ENCODE measurements at places on chromosomes 5 and 9.

DNA sequence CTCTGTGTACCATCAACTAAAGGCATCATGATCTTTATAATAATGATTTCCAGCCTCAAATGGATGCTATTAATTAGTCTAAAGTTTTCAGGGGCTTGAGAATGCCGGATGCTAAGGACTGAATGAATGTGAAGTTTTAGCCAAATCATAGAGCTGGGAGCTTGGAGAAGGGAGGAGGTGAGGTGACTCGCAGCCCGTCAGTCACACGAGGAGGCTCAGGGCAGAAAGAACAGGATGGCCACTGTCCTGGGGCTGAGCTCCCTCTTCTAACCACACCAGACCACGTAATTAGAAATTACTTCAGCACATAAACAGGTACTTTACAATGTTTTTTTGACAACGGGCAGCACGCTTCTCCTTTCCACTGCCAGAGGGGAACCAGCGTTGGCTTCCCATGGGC, 222.6 kb downstream of the NPR3 start:
- DNase-seq: no peak

DNA sequence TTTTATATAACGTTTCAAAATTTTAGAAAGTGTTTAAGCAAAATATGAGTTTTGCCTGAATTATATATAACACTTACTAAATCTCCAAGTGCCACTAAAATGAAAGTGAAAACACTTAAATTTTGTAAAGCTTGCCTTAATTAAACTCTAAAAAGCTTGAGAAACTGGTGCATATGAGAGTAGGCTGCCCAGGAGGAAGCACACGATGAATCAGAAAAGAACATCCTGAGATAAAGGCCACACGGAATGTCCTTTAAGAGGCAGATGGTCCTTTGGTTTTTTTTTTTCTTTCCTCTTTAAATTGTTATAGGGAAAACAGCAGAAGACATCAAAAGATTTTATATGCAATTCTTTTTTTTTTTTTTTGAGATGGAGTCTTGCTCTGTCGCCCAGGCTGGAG, 60.3 kb downstream of the HABP4 start:
- no peak for DNase-seq

GRCh38 chr5:81297531-81297930, 3.9 kb upstream of the ZCCHC9 start:
- DNase-seq: no peak

GRCh38 chr9:107667231-107668070, 177.9 kb upstream of the KLF4 start:
- no peak for DNase-seq

GRCh38 chr9:14097215-14097614, 216.7 kb downstream of the NFIB start:
- DNase-seq: no peak

GRCh38 chr9:129102791-129103594, 7.6 kb downstream of the CRAT start:
- DNase-seq: no peak
